Muscle of arm (tissue), 14 donors: ENCODE measurements at places on chromosomes 2 and 18.

- no peak for DNase-seq
These were observed 6.9 kb upstream of the RALB start for GRCh38 chr2:120245520-120246332.

DNA sequence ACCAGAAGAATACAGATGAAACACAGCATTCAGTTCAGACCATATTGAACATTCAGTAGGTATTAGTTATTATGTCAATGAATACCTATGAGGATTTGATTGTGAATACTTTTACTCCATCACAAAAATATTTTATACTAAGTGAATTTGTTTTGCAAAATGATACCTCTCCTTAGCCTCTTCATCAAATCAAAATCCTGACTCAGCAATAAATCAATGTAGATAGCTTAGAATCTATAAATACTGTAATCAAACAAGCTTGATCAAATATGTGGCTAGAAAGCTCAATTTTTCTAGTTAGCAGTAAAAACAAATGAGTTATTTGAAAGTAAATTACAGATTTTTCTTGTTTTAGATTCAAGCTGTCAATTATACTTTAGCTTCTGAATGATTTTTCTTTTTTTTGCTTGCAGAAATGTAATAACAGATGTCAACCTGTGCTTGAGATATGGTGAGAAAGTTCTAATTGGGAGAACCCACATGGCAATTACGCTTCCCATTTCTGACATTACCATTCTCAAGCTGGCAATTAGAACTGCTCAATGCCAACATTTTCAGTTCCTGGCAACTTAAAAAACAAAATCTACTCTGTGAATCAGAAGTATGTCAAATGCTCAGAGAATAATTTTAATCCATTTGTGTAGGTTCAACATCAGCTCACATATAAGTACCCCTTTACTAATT, 109.6 kb downstream of the PRELID3A start:
- no peak for DNase-seq

GRCh38 chr2:30105556-30105955, 41.3 kb upstream of the YPEL5 start:
- no peak for DNase-seq

DNA sequence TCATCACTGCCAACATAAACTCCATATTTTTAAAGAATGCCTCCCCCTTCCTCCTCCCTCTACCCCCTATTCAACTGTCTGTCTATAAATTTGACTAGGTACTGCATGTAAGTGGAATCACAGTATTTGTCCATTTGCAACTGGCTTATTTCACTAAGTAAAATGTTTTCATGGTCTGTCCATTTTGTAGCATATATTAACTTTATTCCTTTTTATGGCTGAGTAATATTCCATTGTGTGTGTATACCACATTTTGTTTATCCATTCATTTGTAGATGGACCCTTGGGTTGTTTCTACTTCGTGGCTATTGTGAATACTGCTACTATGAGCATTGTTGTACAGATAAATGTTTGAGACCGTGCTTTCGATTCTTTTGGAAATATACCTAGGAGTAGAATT, 10.7 kb downstream of the SEH1L start:
- no peak for DNase-seq

GRCh38 chr2:234033174-234033573, 17.3 kb upstream of the SPP2 start:
- no peak for DNase-seq

GRCh38 chr18:10759241-10759640, 233.4 kb downstream of the NAPG start:
- no peak for DNase-seq

DNA sequence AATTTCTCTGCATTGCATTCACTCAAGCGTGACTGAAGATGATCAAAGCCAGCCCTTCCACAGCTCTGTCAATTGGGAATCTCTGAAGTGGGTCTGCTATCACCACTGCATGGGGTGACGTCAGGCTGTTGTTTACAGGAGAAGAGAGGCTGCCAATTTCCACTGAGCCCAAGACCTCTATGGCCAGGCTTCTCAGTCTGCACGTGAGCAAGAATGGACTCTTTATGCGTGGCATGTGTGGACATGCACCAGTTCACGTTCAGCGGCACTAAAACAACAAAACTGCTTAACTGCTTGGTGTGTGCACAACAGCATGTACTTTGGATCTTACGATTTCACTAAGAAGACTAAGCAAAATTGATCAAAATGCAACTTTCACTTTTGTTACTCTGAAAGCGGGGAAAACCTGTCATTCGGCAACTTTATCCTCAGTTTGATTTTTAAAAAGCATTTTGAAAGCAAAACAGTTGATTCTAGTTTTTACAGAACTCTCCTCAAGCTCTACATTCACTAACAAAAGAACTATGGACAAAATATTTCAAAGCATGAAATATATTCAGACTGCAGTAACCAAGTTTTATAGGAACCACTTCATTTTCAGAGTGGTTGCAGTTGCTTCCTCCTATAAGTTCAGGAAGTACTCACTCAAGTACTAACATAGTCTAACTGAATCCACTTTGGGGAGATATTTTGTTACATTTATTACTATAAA, 77.0 kb upstream of the SERTAD2 start:
- DNase-seq, result peak; percentile 76

DNA sequence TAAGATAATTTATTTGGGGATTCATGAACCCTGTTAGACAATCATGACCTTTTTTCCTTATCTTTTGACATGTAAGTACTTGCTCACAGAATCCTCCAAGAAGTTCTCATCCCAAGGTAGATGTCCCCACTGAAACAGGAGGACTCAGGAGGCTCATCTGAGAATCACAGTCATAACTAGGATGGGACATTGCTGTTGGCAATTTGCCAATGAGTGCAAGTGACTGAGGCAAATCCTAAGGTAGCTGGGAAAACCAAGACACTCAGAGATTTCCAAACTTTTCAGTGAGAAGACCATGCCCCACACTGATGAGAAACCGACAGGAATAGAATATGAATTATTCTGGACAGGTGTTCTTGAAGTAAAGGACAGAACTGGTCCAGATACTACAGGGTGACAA, 735.0 kb downstream of the TMEM182 start:
- DNase-seq, result no peak
